NCI-H1417 treated with DMSO at 0.1 percent for 48 hours (cell line): ENCODE measurements at places on chromosomes 2 and 18.

- DNase-seq: no peak
Observed at GRCh38 chr18:532632-533031, 32.1 kb upstream of the COLEC12 start.

DNA sequence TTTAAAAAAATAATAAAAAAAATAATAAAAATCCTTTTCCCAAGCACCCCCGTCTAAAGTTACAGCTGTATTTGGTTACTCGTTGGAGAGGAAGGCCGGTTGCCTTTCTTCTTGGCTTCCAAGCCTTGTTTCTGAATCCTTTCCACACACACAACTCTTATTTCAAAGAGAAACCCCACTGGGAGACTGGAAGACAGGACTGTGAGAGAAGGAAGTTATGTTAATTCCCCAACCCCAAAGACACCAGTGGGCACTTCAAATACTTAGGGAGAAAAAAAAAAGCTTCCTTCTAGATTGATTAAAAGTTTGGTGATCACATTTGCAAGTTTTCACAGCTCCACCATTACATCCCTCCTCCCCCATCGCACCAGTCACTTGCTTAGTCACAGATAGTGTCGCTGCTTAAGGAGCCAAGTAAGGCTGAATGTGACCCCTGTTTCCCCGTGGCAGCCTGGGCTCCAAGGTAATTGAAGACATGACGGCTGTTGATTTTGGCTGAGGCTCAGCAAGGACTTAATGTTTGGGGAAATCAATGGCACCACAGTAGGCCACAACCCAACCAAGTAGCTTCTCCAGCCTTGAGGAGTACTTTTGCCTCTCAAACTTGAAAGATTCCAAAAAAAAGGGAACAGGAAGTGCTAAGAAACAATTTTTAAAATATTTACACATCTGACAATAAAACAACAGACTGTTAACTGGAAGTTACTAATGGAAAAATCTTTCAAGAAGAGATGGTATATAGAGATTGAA is 40.8 kb upstream of the FRZB start:
- DNase-seq: no peak

DNA sequence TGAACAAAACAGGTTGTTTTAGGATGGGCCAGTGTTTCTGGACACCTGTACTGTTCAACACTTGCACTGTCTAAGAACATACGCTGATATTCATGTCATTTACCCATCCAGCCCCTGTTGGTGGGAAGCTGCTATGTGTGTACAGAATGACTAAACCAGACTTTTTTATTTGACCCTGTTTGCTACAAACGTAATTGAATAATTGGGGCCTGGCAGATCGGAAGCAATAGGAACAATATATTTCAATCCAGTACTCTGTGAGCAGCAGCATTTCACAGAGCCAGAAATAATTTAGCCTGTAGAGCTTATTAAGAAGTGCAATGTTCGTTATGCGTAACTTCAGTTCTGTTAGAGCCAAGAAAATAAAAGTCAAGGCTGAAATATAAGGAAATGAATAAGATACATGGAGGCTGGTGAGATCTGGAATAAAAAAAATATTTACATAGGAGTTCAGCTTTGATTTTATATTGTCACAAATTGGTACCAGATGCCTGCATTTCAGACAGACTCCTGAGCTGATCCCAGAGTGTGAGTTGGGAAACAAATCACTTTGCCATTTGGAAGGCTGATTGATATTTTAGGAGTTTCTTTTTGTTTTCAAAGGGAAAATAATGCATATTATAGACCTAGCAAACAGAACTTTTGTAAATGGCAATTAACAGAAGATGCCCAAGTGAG is 19.7 kb downstream of the CABLES1 start:
- DNase-seq: no peak

- DNase-seq: no peak
Observed at GRCh38 chr2:173568054-173568453, 213.4 kb downstream of the CDCA7 start.

- DNase-seq: no peak
Observed at GRCh38 chr2:20643826-20644225, 7.1 kb downstream of the HS1BP3 start.
